Activated CD8-positive, alpha-beta memory T cell treated with anti-CD3 and anti-CD28 coated beads for 1 hour (primary cell): ENCODE measurements at places on chromosomes 1 and 21.

GRCh38 chr1:211748810-211749209 is 73.4 kb upstream of the NEK2 start:
- DNase-seq: no peak

- DNase-seq: no peak
Observed at GRCh38 chr1:227907439-227908015, 40.2 kb downstream of the WNT9A start.

DNA sequence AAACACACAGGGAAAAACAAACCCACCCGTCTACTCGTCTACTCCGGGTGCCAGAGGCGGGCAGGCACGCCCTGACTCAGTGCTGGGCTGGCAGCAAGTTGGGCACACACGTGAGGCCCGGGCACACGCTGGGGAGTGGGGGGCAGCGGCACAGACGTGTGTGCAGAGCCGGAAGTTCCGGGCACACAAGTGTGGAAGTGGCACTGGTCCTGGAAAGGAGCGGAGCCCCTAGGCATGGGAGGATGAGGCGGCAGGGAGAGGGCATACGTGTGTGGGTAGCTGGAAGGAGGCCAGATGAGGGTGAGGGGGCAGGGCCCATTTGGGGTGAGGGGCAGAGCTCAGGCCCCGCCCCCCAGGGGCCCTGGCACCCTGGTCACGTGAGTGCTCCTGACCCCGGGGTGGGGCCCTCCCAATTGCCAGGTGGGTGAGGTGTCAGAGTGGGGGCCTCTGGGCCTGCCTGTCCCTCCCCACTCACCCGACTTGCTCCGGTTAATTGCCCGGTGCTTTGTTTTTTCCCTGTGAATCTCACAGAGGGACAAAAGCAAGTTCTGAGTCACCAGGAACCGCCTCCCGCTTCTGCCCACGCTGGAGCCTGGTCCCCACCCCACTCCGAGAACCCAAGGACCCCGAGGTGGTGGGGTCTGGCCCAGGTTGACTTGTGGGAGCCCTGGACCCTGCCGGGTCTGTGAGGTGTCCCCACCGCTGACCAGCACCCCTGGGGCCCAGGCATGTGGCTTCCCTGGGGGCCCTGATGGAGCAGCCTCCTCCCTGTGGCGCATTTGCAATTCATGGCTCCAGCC is 104.8 kb upstream of the CASZ1 start:
- no peak for DNase-seq

- DNase-seq: no peak
Observed at GRCh38 chr1:182263706-182264105, 127.9 kb downstream of the GLUL start.

DNA sequence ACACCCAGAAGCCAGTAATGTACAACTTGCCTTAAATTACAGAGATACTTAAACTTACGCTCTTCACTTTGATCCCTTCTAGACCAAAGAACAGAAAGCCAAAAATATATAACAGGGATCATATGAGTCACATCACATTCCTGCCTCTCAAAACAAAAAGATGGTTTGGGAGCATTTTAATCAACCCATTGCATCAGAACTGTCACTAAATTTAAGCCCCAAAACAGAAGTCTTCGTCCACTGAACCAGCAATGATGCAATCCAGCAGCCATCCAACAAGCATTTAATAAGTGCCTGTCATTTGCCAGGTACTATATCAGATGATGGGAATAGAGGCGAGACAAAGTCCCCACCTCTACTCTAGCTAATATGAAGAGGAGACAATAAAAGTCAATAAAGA is 42.7 kb upstream of the GLIS1 start:
- DNase-seq: no peak

DNA sequence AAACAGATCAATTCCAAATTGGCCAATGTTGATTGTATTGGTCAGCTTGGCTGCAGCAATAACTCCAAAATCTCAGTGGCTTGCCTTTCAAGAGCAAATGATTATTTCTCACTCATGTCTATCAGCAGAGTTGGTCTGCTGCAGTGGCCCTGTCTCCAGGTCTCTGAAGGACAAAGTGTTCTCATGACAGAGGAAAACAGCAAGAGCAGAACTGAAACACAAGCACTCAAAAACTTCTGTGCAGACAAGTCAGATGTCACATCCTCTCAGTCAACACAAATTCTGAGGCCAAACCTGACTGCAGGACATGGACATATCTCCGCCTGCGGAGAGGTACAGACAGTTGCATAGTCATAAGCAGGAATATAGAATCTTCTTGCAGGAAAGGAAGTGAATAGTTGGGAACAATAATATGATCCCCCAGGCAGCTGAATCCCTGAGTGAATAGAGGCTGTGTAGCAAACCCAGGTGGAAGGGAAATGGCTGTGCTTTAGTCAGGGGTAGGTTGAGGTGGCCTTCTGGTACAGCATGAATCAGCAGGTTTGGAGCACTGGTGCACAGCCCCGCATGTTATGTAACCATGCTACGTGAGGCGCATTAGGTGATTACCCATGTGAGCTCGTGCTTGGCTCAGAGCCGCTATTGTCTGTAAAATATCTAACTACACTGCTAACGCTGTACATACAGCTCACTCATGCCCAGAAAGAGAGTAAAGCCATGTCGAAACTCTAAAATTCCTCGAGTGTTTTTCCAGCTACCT is 17.1 kb upstream of the UBE2U start:
- DNase-seq: no peak

- no peak for DNase-seq
Observed at GRCh38 chr1:226404063-226404903, 3.6 kb downstream of the PARP1 start.

DNA sequence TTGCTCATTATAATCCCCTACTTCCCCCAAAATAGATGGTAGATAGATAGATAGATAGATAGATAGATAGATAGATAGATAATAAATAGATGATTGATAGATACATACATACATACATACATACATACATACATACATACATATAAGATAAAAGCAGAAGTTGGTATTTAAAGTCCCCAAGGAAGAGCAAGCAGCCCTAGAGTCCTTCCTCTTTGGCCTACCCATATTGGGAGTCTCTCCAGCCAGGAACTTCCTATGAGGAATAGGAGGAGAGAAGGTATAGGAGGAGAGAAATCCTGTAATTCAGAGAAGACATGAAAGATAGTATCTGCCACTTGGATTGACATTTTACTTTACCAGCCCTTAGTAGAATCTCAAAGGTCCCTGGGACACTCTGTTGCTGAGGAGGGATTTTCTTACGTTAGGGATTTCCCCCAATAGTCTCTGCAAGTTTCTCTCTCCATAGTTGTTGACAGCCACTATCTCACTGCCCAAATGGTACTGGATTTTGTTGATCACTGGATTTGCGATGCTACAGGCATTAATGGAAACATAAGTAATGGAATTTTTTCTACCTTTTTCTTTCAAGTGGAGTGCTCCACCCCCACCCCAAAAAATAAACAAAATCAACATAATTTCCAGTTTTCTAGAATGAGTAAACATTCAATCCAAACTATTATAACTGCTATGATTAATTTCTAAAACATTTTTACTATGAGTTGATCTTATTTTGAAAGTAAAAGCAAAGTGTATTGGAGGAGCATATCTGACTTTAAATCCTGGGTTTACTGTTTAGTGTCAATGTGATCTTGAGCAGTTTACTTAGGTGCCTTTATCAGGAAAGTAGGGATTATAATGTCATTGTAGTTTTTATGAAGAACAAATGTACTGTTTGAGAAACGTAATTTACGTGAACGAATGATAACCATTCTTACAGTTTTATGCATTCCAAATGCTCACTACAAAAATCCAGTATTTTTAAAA is 93.2 kb upstream of the TNFSF4 start:
- no peak for DNase-seq

DNA sequence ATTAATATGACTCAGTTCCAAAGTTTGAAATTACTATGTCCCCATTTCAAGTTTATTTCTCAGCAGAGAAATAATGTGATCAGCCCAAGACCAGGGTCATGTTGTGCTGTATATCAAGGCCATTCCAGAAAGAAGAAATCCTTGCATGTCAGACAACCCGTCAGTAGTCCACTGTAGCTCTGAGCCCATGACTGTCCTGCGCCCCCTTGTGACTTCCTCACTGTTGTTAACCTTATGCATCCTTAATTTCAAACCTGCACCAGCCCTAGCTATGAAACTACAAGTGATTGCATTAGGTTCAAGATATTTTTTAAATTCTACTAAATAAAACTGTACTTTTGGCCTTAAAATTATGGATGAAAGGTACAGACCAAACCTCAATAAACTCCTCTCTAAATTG is 133.0 kb downstream of the LRRC7 start:
- no peak for DNase-seq

GRCh38 chr1:150089846-150090520 is 22.4 kb downstream of the VPS45 start:
- no peak for DNase-seq

DNA sequence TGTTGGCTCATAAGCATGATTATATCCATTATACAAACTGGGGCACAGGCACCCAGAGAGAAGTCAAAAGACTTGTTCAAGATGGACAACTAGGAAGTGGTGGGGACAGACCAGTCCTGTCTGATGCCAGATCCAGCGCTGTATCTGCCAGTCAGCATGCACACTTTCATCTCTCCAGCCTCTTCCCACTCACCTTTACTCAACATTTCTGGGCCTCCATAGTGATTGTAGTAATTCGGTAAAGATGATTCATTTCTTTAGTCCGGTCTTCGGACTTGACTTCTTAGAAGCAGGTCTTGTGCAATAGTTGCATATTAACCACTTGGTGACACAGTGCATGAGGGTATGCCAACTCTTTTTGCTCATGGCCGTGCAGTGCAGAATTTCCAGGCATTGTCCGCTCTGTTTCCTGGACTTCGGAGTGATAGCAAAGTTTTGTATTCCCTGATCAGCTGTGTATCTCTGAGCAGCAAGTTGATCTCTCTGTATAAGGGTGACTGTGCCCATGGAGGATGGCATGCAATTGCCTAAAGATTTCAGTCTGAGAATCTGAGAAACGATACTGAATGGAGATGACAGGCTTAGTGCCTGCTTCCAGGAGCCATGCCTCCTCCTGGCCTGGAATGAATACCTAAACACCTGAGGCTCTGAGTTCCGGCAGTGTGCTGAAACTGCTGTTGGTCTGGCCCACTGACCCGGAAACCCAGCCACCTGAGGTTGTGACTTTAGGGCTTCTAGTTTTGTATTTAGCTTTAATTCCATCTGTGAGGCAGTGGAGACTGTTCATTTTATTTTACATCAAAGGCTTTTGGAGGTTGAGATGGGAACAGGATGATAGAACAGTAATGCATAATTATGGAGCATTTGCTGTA is 39.0 kb downstream of the GALNT2 start:
- no peak for DNase-seq

- no peak for DNase-seq
Observed at GRCh38 chr1:155210314-155211104, 2.0 kb downstream of the MTX1 start.

GRCh38 chr1:212791261-212791675 is 309 bp downstream of the NSL1 start:
- DNase-seq: no peak

DNA sequence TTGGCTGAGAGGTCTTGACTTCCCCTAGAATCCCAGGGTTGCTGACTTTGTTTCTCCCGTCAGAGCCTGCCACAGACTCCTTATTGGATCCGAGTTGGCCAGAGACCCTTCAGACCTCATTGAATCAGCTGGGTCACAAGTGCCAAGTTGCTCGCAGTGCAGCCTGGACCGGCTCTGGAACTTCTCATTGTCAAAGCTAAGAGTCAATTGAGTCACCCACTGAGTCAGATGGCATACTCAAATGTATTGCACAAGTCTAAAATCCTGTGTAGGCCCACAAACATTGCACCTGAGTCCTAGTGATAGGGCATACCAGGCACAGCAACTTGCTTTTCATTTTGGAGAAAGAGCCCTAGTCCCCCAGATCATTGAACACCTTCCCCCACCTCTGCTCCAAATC is 20.4 kb upstream of the SCAF4 start:
- DNase-seq: no peak

GRCh38 chr1:214028095-214028494 is 40.3 kb downstream of the PROX1 start:
- no peak for DNase-seq

DNA sequence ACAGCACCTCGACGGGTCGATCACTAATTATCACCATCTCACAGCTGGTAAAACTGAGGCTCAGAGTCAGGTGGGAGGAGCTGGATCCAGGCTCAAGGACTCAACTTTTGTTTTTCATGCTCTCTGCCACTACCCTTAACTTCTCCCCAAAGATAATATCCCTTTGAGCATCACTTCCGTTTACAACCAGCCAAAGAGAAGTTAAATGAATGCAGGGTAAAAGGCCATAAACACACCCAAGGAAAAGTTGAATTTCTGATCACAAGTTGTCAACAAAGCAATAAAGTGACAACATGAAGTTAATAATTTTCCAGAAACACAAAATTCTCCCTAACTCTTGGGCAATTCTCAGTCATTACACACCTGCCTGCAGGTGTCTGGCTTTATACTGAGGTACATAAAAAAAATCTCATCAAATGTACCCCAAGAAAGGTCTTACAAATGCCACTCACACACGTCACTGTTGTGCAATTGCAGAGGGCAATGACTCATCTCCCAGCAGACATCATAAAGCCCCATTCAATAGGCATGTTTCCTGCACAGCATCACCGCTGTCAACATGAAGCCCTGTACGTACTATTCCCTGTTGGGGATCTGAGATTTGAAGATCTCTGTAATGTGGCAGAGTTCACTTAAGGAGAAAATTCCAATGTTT is 3.4 kb downstream of the OR2T11 start:
- DNase-seq: no peak

- no peak for DNase-seq
Observed at GRCh38 chr21:26159869-26160268, 10.7 kb downstream of the APP start.

GRCh38 chr1:119768778-119769177 is at the start of gene HMGCS2:
Gene HMGCS2, minus strand, starts transcription at chr1:119768905. Its CDS starts 61 bp downstream, at chr1:119768844.
- no peak for DNase-seq

DNA sequence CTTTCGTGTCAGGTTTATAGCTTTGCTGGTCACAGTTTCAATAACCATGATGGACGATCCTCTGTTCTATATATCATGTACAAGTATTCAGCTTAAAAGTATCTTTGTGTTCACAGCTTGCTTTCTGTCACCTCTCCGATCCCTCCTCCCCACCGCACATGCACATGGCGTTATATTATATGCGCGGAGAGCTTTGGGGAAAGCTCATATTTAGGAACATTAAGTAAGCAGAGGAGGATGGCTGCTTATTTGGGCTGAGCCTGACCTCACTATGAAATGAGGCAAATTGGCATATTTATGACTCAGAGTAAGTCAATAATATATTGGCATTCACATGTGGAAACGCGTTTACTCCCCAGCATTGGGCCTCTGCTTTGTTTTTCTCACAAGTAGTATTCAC is 360.5 kb downstream of the HLX start:
- no peak for DNase-seq

- no peak for DNase-seq
Observed at GRCh38 chr1:2374252-2375155, 16.9 kb downstream of the MORN1 start.
